ENCODE measurements at places on chromosomes 12 and 14.

GRCh38 chr14:105409364-105409763, 10.3 kb upstream of the MTA1 start:
- DNase-seq = no peak

GRCh38 chr12:15852383-15852782, 29.8 kb upstream of the STRAP start:
- no peak for DNase-seq

DNA sequence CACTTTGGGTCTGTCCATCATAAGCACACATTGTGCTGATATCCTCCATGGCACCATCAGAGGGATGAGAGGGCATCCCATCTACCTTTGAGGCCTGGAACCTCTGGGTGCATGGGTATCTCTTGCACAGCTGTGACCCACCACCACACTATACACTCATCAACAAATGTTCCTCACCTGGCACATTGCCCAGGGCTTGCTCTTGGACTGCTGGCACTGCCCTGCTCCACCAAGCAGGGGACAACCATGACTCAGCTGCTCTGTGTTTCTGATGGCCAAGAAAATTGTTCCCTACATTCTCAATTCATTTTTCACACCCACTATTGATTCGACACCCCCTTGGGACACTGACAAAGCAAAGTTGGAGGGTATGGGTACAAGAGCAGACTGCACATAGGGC, 155.5 kb downstream of the PTPRO start:
- DNase-seq = no peak

DNA sequence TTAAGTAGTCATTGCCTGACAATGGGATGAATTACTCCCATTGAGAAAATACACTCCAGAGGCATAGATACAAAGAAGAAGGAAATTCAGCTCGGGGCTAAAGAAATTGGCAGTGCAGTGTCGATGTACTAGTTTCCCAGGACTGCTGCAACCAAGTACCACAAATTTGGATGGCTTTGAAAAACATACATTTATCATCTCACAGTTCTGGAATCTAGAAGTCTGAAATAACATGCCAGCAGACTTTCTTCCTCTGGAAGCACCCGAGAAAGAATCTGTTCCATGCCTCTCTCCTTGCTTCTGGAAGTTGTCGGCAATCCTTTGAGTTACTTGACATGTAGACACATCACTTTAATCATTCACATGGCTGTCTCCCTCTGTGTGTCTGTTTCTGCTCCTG, 101.9 kb downstream of the TMTC3 start:
- no peak for DNase-seq

DNA sequence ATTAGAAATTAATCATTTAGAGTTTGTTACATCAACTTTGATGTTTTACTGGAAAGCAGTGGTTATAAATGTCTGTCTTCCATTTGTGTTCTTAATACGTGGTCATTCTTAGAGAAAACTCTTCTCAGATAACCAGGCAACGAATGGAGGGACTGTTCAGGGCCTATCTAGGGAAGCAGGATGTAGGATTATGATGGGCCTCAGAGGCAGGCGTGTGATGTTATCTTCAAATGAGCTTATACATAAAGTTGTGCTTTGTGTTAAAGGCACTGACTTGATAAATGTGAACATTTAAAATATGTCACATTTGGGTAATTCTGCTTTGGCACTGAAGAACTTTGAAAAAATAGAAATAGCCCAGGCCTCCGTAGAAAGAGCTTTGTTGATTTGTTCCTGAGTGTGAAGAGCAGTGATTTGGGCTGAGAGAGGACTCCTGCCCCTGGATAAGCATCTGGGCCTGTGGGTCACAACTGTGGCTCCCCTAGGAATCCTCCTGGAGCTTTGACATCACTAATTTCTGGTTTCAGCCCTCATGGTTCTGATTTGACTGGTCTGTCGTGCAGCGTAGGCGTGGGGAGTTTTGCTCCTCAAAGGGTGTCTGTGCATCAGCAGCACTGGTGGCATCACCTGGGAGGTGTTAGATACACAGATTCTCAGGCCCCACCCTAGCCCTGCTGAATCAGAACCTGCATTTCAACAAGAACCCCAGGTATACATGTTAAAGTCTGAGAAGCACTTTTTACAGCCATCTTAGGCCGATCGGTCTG, 55.4 kb downstream of the SAMD4A start:
- no peak for DNase-seq

GRCh38 chr12:132167611-132168310, 23.5 kb downstream of the NOC4L start:
- no peak for DNase-seq

GRCh38 chr14:24032727-24033418, 18.9 kb upstream of the CARMIL3 start:
- no peak for DNase-seq

DNA sequence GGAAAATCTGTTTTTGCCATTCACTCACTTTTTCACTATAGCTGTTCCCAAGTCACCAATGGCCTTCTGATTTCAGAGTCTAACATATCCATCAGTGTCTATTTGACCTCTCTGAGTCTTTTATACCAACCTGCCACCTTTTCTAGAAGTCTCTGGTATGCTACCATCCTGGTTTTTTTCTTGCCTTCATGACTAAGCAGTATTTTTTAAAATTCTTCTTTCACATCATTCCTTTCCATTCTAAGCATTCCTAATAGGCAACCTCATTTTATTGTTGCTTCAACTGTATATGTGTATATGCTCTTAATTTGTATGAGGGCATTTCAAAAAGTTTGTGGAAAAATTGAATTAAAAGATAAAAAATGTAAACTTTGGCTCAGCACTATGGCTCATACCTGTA, 5.0 kb downstream of the IRAK4 start:
- no peak for DNase-seq

DNA sequence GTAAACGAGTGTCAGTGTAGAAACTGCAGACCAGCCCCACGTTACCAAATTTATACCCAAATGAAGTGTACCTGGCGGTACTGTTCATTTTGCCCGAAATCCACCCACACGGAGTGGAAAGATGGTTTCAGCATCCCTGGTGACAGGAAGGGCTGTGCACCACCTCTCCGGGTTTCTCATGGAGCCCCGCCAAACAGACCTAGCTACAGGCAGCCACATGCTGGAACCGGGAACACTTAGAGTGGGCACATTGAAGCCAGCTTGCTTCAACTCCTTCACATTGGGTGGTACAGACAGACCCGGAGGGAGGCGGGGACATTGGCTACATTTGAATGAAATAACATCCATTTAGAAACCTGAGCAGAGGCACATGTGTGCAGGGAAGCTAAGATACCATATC, 84.4 kb downstream of the PPP2R5C start:
- DNase-seq = no peak

- no peak for DNase-seq
Observed at GRCh38 chr12:27400856-27401354, 45.6 kb upstream of the SMCO2 start.

DNA sequence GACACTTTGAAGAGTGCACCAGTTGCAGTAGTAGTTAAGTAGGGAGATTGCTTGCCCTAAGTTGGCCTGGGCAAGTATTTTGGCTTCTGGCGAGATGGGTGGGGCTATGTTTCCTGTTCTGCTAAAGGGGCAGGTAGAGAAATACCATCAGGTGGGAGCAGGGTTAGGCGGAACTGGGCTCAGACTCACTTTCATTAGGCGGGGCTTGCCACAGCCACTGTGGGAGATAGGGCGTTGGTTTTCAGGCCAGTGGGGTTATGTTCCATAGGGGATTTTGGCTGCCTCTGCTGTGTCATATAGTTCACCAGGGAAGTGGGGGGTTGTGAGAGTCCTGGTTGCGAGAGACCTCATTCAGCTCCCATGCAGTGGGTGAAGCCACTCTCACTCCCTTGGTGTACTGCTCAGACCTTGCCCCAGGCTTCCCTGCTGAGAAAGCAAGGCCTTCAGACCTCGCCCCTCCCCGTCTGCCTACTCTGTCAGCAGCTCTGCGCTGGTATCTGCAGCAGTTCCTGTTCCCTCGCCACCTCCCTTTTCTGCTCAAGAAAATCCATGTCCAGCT, 43.3 kb downstream of the AEBP2 start:
- no peak for DNase-seq

DNA sequence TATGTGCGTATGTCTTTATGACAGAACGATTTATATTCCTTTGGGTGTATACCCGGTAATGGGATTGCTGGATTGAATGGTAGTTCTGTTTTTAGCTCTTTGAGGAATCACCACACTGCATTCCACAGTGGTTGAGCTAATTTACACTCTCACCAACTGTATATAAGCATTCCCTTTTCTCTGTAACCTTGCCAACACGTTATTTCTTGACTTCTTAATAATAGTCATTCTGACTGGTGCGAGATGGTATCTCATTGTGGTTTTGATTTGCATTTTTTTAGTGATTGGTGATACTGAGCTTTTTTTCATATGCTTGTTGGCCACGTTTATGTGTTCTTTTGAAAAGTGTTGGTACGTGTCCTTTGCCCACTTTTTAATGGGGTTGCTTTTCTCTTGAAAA, 49.7 kb downstream of the FRS2 start:
- no peak for DNase-seq

GRCh38 chr14:59313144-59313651, 124.7 kb downstream of the DAAM1 start:
- DNase-seq = no peak

GRCh38 chr12:22042976-22043669, 2.9 kb upstream of the CMAS start:
- no peak for DNase-seq

DNA sequence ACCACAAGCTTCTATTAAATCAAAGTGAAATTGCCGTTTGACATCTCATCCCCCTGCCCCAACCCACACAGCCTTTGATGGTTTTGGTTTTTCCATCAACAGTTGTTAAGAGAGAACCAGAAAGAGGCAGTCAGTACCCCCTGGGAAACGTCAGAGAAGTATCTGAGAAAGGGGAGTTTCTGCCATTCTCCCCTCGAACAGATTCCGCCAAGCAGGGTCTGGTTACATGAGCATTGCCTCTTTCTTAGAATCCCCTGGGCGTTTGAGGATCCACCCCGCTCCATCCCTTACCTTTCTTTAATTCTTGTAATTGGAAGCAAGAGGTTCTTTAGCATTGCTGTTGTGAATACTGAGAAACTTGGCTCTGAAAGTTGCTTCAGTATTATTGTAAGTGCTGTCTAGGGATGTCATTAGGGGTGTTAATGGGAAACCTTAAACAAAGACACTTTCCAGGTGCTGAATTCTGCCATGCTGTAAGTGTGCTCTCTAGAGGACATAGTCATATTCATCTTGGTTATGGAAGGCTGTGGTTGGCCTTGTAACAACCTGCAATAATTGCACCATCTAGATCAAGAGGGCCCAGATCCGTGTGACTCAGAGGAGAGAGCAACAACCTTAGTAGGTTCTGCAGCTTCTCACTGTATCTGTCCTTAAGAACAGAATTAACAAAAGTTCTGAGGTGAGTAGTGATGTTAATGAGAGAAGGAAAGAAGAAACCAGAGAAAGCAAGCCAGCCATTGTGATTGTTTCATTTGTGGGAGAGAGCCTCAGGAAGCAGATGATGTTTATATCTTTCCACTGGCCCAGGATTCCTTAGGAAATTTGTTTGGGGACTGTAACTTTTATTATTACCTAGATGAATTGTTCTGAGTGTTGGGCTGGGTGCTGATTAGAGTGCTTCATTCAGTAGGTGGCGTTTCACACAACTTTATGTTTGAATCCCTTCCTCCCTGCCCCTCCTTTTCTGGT, 9.0 kb downstream of the TMBIM6 start:
- DNase-seq = no peak

- DNase-seq = no peak
Observed at GRCh38 chr14:105247715-105248367, 492 bp upstream of the BTBD6 start.

DNA sequence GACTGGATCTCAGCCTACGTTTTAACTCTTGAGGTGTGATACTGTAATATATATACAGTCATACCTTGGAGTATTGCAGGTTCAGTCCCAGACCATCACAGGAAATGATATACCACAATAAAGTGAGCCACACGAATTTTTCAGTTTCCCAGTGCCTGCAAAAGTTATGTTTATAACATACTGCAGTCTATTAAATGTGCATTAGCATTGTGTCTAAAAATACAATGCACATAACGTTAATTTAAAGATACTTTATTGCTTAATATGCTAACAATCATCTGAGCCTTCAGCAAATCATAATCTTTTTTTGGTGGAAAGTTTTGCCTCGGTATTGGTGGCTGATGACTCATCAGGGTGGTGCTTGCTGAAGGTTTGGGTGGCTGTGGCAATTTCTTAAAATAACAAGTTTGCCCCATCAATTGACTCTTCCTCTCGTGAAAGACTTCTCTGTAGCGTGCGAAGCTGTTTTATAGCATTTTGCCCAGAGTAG, 18.9 kb downstream of the PYROXD1 start:
- DNase-seq = no peak

GRCh38 chr12:39227218-39227617, 215.7 kb downstream of the KIF21A start:
- no peak for DNase-seq

GRCh38 chr14:105311838-105312237, 2.7 kb upstream of the PACS2 start:
- no peak for DNase-seq

- DNase-seq = no peak
Observed at GRCh38 chr12:21502872-21503271, 1.3 kb downstream of the GOLT1B start.

- no peak for DNase-seq
Observed at GRCh38 chr12:71804505-71804904, 35.1 kb upstream of the TBC1D15 start.

DNA sequence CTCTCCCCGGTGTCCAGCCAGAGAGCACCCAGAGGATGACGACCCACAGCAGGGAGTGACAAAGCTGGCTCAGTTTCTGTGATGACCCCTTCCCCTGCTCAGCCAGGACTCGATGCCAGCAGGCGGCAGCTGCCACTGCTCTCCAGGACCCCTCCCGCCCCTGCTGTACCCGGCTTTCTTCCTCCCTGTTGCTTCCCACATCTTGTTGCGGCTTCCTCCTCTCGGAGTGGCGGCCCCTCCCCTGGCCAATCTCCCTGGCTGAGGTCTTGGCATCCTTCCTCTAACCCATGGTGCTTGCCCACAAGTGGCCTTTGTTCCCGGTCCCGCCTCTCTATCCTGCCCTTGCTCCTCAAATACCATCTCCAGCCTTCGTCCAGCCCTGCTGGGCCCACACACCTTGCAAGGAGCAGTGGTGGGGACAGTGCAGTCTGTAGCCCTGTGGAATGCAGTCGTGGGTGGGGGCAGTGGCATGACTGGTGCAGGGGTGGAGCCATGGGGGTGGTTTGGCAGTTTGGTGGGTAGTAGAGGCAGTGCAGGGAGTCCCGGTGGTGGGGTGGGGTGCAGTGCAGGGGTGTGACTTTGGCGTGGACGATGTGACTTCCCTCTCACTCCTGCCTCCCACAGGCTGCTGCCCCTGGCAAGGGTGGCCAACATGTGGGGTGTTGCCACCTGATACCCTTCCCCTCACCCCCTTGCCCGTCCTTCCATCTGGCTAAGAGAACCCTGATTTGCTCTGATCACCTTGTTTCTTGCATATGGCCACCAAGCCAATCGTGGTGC, 16.3 kb upstream of the BEGAIN start:
- no peak for DNase-seq

All from globus pallidus (tissue), 1 donor.